ENCODE measurements at places on chromosomes 2 and 18.

- no peak for DNase-seq
Observed at GRCh38 chr2:240127191-240127750, 8.8 kb downstream of the COPS9 start.

DNA sequence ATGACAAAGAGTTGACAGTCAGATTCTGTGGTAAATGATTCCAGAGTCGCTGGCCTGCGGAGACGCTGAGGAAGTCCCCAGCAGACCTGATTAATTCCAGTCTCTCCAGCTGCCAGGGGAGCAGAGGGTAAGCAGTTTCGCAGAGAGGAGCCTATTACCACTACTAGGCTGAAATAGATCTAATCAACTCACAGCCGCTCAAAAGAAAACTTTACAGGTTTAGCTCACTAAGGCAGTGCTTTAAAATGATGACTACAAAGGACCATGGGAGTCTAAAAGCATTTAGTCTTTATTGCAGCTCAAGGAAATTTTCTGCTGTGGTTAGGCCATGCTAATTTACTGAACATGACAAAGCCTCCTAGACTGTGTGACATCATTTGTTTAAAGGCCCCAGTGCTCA, 445.6 kb upstream of the POU3F3 start:
- DNase-seq = no peak

DNA sequence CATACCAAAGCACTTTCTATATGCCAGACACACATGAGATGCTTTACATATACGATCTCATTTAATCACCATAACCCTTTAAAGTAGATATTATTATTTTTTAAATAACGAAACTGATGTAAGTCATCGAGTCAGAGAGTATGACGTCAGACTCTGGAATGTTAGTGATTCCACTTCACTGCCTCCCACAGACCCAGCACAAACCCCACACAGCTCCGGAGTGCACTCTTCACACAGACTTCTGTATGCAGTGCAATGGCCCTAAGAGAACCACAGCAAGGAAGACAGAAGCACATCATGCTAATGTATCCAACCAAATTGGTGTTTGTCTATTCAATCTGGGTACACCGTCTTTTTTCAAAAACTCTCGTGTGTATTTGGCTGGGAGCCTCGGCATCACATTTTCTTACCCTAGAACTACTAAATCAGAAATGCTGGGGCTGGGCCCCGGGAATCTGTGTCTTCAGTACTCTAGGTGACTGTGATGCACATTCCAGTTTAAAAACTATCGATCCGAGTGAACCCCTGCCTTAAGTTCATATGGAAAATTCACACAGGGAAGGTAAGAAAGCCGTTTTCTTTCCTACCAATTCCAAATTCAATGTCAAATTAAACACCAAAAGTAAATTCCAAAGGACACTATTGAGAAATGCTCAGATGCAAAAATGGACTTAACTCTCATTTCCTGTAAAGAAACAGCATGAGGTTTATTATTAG, 117.7 kb upstream of the ACVR1C start:
- DNase-seq = no peak

DNA sequence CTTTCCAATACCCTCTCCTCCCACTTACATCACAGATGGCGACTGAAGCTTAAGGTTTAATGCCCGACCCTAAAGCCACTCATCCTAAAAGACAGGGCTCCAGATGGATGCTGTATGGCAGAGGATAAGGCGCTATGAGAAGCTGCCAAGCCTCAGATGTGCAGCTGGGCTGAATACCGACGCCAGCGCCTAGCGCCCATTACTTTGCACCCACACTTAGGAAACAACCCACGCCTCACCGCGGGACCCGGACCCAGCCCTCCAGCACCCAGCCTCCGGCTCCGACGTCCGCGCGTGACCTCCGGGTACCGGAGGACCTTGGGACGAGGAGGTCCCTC, 335 bp downstream of the TRAK2 start:
- DNase-seq = no peak

DNA sequence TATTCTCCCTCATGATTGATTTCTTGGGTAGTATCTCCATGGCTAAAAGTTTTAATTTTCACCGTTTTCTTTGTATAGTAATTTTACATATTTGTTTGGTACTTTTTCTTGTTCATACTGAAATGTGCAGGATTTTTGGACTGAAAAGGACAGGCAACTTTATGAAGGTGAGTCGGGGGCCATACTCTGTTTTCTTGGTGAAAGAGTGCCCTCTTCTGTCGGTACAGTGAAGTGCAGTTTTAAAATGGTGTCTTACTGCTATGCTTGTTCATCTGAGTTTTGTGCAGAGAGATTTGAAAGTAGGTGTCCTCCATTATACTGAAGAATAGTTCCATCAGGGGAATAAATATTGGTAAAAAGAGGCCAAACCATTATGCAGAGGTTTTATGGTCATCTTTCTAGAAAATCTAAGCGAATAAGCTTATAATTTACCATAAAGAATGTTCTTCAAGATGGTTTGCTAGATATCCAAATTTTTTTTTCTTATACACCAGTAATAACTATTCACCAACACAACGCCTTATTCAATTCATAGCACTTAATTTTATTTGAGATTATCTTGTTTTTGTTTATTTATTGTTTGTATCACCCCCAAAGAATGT, 8.7 kb upstream of the SERPINB13 start:
- peak; percentile 8 for DNase-seq

DNA sequence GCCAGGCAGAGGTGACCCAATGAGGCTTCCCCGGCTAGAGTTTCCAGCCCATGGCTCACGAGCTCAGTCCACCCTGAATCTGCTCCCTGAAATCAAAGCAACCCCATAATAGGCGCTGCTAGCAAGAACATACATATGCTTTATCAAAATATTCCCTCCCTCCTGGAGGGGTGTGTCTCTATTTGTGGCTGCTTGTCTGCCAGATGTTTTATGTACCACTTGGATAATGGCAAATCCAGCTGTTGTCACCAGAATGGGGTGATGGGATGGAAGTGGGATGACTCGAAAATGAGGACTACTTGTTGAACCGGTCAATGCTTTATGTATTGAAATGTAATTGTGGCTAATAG, 152.0 kb downstream of the GALNT14 start:
- DNase-seq = no peak

- DNase-seq = no peak
Observed at GRCh38 chr2:71611247-71611646, 157.9 kb downstream of the DYSF start.

GRCh38 chr2:46068636-46069035, 228.6 kb upstream of the EPAS1 start:
- no peak for DNase-seq

- DNase-seq = no peak
Observed at GRCh38 chr2:239905884-239906654, 119.1 kb downstream of the NDUFA10 start.

GRCh38 chr2:105442721-105443120, 43.9 kb upstream of the FHL2 start:
- DNase-seq = no peak

DNA sequence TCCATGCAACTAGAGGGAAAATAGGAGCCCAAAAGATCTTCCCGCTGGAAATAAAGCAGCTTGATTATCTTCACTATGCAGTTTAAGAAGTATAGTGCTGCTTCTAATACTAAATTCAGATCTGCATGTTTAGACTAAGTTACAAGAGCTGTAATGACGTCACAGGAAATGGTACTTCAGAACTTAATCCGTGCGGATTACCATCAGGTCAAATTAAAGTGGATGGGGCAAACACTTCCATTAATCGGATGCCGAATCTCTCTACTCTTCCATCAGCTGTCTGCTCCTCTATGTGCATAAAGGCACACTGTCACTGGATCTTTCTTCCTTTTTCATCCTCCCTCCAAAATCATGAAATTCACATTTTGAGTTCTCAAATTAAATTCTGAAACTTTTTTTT, 52.6 kb downstream of the TRAPPC12 start:
- no peak for DNase-seq

- no peak for DNase-seq
Observed at GRCh38 chr2:25655316-25655715, 18.1 kb downstream of the DTNB start.

DNA sequence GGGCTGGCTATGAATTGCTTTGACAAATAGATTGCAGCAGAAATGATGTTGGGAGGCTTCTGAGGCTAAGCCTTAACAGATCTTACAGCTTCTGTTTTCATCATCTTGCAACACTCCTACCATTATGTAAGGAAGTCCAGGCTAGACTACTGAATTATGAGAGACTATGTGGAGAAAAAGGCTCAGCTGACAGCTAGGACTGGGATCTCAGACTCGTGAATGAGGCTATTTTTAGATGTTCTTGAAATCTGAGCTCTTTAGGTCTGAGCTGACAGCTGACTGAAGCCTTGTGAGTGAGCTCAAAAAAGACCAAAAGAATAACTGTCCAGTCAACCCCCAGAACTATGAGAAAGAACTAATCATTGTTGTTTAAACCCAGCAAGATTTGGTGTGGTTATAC, 70.3 kb downstream of the VWC2L start:
- DNase-seq = peak; percentile 2

DNA sequence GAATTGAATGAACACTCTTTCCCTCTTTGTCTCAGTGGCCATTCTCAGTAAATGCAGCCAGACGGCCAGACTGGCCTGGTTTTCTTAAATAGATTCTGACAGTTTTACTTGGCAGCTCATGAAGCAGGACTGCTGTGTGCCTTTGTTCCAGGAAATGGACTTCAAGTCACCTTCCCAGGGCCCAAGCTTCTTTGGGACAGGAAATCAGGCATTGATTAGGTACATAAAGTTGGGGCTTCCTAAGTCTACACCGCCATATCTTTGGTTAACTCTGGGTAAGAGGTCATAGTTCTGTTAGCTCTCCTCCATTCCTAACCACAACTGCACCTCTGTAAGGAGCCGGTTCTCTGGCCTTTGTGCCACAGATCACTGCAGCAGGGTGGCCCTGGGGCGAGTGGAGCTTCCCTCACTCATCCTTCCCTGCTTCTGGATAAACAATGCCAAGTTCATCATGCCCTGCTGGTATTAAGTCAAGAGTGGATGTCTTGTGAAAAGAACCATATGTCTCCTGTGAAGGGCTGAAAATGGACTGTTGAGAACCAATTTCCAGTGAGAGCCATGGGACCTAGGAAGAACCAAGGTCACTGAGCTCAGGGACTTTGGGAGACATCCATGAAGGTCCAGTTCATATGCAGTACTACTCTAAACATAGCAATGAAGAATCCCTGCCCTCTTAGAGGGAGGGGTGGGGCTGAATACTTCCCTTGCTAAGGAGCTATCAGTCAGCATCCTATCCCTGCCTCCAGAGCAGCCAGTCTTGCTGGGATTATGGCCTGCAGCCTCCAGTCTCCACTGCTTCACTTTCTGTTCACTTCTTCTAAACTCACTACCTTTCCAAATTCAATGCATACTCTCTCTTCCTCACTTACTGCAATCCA, 122.6 kb upstream of the XPO1 start:
- no peak for DNase-seq

- DNase-seq = no peak
Observed at GRCh38 chr2:26384183-26384582, 17.5 kb upstream of the DRC1 start.

Data from forelimb muscle (tissue), 1 donor.